ENCODE measurements at places on chromosomes 2 and 18.

DNA sequence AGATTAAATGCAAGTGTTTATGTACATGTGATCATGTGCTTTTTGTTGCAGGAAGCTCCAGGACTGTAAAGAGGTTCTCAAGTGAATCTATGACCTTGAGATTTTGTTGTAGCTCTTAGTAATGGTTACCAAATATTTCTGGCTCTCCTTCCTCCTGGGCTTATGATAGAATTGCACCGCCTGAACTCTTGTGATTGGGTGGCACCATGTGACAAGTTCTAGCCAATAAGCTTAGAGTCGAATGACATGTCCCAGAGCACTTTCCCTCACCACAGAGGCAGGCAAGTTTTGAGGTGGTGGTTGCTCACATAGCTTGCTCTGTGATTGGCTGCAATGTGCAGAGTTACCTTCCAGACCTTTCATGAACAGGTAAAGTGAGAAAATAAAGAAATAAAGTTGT, 8.9 kb upstream of the SCG2 start:
- DNase-seq = no peak

DNA sequence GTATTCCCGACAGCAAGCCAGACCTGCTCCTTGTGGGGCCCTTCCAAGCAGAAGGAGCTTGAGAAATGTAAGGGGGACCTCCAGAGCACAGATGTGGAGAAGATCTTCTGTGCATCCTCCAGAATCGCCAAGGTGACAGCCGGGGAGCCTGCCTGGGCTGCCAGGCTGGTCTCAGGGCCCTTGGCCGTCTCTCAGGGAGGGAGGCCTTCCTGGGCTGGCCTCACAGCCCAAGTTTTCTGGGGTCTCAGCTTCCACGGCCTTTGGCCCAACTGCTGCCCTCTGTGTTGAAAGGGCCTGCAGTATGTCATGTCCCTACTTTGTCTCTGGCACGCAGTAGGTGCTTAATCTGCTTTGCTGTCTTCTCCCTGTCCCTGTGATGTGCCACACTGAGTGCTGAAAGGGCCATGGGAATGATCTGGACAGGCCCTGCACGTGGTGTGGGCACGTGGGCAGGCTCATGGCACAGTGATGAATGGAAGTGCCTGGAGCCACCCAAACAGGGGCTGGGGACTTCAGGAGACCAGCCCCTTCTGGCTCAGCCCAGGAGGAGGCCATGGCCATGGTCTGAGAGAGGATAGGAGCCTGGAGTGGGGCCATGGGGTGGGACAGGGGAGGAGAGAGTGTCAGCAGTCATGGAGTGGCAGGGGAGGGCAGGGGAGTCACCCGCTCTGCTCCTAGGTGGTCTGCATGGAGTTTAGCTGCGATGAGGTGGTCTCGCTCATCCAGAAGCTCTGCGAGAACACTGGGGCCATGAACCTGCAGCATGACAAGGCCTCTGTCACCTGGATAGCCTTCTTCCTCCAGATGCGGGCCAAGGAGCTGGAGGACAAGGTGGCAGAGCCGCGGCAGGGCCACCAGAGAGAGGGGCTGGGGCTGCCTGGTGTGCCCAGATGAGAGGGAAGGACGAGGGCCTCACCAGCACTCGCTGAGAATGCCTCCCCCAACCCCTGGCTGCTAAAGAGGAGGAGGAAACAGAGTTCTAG, 35.4 kb downstream of the HJURP start:
- no peak for DNase-seq

DNA sequence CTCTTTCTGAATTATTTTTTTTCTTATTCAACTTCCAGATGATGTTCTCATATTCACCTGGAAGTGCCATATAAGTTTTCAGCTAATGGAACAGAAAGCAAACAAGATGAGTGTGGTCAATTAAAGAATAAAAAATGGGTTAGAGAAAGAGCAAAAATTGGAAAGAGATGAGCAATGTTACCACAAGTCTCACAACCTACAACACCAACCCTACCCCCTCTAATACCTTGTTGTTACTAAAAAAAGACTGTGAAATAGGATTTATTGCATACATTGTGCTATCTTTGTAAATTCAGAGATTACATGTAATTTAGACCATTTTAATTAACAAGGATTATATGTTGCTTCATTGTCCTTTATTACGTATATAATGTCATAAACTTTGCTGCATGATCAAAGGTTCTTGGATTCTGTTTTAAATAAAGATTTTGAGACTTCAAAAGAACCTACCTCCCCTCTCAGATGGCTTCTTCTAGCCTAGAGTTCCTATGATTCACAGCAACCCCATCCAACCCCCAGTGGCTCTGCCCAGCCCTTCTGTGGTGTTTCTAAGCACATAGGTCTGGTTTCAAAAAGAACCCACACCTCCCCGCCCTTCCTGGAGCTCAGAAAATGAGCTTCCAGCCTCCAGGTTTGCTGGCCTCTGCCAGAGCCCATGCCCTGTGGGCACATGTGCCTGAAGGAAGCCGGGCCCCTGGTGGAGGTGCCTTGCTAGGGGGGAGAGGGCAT, 24.7 kb downstream of the LGALSL start:
- DNase-seq = peak; percentile 25

DNA sequence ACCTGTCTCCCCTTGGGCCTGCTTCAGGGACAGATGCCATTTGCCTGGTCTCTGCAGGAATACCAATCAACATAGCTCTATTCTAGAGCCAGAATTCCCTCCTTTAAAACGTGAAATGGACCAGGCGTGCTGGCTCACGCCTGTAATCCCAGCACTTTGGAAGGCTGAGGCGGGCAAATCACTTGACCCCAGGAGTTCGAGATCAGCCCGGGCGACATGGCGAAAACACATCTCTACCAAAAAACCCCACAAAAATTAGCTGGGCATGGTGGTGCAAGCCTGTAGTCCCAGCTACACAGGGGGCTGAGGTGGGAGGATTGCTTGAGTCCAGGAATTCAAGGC, 127.0 kb downstream of the PLEKHM3 start:
- no peak for DNase-seq

DNA sequence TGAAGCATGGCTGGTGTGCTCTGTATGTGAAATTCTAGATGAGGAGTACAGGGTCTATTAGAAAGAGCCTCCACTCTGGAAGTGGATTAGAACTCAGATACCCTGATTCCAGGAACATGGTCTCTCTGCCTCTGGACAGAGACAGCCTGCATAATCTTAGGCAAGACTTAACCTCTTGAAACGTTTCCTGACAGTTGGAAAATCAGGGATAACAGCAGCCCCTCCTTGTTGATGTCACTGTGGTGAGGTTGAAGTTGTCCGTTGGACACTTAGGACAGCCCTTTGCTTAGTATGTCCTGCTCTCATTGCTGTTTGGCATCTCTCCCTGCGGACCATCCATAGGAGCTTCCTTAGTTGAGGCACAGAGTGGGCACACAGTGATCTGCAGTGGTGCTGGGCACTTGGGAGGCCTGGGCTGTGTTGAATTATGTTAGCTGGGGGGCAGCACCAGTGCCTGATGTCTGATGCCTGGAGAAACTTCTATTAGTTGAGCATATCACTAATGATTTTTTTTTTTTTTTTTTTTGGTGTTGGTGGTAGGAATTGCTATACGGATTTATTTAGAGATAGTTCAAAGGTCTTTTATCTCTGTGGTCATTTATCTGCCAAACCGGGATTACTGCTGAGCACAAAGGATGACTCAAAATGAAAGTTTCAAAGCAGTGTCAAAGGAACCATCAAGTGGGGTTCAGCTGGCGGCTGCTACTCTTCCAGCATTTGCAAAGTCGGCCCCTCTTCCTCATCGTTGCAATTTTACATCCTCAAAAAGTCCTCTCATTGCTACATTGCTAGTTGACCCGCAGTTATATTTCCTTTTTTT, 28.8 kb downstream of the SETBP1 start:
- no peak for DNase-seq

- no peak for DNase-seq
These were observed 29.5 kb downstream of the RAB31 start for GRCh38 chr18:9737472-9738121.

DNA sequence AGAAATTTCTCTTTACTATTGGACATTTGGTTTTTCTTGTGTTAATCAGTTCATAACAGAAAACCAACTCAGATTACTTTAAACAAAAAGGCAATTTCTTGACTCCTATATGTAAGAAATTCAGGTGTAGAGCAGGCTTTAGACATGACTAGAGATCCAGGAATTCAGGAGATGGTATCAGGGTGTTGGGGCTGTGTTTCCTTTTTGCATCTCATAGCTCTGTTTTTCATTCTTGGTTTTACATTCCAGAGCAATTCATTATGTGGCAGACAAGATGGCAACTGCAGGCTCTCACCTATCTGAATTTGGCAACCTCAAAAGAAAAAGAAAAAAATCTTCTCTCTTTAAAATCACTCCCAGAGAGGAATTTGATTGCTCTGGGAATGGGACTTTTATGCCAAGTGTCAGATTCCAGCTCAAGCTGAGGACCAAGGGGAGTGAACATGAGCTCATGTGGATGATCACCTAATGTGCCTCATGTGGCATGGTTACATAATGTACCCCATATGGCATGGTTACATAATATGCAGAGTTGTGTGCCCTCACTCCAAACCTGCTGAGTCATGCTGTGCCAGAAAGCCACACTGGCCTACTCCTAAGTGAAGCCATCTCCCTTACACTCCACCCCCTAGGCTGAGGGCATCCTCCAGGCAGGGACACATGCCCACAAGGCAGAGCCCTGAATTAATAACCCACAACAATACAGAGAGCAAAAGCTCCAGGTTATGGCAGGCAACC, 282.7 kb downstream of the MBD2 start:
- DNase-seq = no peak

DNA sequence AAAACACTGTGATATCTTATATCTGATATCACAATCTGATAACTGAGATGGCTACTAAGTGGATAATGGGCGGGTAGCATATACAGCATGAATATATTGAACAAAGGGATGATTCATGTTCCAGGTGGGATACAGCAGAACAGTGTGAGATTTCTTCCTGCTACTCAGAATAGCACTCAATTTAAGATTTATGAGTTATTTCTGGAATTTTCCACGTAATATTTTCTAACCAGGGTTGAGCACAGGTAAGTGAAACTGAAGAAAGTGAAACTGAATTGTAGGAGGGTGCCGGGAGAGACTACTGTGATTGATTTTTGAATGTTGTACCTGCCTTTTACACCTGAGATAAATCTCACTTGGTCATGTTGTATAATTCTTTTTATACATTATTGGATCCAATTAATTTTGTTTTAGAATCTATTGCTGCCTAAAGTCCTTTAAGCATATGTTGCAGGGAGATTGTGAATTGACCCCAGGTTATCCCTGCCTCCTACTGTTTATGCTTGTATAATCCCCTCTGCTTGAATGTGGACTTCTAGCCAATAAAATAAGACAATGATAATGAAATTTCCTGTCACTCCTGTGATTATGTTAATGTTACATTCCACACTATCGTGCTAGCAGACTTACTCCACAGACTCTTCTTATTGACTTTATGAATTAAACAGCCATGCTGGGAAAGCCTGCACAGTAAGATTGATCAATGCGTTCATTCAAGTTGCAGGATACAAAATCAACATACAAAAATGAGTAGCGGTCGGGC, 67.6 kb upstream of the RBBP8 start:
- no peak for DNase-seq

DNA sequence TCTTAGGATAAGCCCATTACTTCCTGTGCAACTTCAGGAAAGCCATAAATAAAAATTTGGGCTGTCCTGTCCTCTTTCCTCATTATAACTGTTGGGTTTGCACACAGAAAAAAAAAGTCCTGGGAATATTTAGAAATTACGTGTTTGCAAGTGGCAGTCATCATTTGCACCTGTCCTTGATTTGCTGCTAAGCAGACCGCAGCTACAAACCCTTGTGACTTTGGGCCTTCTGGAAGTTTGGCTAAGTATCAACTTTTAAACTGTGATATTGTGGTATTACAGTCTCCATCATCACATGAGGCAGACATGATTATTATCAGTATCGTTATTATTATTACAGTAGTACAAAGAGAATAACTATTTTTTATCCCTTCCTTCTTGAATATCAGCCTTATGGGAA, 260.7 kb upstream of the SESTD1 start:
- DNase-seq = no peak

DNA sequence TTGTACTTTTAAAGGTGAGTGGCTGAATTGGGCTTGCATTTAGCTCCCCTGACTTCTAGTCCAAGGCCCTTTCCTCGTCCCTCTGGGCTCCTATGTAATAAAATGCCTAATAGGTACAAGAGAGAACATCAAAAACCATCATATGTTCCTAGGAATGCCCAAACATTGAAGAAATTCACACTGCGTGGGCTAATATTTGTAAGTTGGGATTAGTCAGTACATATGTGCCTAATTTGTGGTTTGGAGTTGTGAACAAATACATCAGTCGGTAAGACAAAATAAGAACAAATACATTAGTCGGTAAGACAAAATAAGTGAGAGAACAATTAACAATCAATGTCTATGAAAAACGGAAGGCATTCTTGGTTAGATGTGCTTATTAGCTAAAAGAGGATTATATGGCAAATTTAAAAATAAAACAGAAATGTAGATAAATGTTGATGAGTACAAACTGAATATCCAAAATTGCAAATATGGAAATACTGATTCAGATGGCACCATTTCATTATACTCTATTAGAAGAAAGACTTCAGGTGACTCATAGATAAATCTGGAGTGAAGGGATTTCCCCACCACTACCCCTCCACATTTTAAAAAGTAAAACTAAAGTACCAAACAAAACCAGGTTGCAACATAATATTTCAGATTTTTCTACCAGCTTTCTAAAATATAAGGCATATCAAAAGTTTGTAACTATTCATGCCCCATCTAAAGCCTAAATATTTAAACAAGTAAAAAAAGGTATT, 325.4 kb downstream of the ZEB2 start:
- DNase-seq = no peak

DNA sequence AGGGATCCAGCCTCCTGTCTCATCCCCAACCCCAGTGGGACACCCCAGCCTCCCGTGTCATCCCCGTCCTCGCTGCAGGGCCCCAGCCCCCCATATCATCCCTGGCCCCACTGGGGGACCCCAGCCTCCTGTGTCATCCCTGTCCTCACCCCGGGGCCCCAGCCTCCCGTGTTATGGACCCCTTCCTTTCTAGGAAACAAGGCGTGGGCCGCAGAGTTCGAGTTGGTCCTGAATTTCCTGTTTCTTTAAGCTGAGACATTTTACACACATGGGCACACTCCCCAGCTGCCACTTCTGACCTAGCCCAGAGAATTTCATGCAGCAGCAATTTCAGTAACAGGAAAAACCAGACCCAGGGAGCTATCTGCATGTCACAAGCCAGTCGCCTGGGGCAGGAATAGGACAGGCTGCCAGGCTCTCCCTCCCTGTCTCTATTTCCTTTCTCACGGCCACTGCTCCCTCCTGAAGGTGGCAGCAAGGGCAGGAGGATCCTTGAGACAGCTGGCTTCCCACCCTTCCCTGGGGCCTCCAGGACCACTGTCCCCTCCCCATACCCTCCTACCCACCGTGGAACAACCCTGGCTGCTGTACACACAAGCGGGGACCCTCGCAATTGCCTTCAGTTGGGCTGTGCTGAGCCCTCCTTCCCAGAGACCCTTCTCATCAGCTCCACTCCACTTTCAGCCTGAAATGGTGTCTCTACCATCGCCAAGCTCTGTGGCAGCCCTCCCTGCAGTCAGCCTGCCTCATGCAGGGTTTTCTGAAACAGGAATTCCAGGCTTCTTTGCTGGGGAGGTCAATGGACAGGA, 141.9 kb upstream of the ID2 start:
- no peak for DNase-seq

GRCh38 chr2:227237786-227238185, 73.4 kb downstream of the COL4A3 start:
- DNase-seq = no peak
